ENCODE measurements at places on chromosomes 1 and 21. TPM values are rescaled to one million over a fixed set of nuclear protein-coding genes. Genes with fewer than 3 reads are reported as not detected.
A peak's percentile ranks its signal among the peaks of the same experiment; 100 is the strongest.

GRCh38 chr1:66217021-66217420 lies 316.9 kb upstream of the SGIP1 start:
- DNase-seq = no peak

- no peak for DNase-seq
These were observed 507 bp downstream of the GLIS1 start for GRCh38 chr1:53738205-53739108.

DNA sequence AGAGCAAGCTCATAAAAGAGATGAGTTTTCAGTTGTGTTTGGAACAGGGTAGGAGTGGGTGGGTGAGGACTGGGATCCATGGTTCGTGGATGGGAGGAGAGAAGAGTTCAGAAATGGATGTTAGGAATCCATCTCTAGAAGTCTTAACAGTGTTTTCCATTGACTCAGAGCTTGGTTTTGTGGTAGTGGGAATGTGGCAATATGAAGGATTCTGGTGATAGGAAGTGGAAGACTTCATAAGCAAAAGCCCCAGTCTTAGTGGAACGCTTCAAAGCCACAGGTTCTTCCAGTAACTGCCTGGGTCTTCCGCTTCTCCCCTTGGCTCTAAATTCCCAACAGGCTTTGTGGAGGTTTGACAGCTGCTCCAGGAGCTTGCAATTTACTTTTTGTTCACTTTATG lies 167.9 kb downstream of the KCNJ6 start:
- DNase-seq = no peak

- peak; percentile 22 for DNase-seq
These were observed 3.5 kb upstream of the KRTAP27-1 start for GRCh38 chr21:30340714-30341573.

DNA sequence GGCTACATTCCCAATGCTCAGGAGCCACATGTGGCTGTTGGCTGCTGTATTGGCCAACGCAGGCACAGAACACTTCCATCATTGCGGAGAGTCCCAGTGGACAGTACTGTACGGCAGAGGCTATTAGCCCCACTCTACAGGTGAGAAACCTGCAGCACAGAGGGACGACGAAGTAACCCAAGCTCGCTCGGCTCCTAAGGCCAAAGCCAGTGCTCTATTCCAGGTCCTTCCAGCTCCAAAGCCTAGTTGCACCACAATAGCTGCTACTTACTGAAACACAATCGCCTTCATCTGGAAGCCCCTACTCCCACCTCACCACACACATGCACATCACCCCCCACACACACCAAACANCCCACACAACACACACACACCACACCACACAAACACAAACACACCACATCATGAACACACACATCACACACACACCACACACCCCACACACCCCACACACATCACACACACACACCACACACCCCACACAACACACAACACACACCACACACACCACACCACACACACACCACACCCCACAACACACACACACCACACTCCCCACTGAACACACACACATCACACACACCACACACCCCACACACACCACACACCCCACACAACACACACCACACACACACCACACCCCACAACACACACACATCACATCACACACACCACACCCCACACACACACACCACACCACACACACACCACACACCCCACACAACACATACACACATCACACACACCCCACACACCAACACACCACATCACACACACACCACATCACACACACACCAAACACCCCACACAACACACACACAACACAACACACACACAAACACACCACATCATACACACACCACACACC lies 3.2 kb downstream of the LYPD8 start:
- DNase-seq = no peak

DNA sequence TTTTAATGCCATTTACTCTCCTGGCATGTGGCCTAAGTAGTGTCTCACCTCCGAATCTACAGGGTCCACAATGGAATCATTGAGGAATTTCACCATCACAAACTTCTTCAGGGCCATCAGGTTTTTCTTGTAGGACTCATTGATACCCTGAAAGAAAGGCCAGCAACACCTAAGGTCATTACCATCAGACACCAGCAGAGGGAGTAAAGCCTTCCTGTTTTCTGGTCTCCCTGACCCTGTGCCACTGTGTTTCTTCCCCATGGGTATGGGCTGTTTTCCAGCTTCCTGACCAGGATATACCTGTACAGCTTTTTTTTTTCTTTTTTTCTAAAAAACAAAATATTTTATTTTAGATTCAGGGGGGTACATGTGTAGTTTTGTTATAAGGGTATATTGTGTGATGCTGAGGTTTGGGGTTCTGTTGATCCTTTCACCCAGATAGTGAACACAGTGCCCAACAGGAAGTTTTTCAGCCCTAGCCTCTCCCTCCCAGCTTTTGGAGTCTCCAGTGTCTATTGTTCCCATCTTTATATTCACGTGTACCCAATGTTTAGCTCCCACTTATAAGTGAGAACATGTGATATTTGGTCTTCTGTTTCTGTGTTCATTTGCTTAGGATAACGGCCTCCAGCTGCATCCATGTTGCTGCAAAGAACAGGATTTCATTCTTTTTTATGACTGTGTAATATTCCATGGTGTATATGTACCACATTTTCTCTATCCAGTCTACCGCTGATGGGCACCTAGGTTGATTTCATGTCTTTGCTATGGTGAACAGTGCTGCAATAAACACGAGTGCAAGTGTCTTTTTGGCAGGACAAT lies 18.3 kb downstream of the PPT1 start:
- DNase-seq = peak; percentile 64

DNA sequence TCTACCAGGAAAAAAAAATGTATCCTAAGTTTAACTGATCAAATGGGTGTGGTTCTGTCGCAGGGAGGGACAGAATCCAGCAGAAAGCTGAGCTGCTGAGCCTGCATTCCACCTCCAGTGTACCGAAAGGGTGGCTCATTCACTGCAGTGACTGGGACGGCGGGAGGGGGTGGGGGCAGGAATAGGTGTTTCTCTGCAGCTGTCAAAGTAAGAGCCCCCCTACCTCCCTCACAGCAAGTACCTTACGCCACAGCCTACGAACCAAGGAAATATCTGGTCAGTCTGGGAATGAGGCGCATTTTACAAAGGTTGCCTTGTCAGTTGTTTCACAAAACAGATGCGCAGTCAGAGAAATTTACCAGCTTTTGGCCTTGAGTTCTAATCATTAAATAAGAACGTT lies 1.7 kb downstream of the S100B start:
- DNase-seq = peak; percentile 18

- DNase-seq = no peak
These were observed 4.6 kb downstream of the S100A9 start for GRCh38 chr1:153362187-153362775.

GRCh38 chr21:43924421-43925095 lies 59.5 kb downstream of the AGPAT3 start:
- DNase-seq = no peak

- peak; percentile 20 for DNase-seq
These were observed 27.4 kb upstream of the COQ8A start for GRCh38 chr1:226912587-226913176.

Gene IFFO2
- total RNA-seq = 3.3 TPM

Gene AUNIP
- 4.8 TPM for total RNA-seq

Gene LCE1B
- total RNA-seq = not detected

Gene SRGAP2B
- 99.2 TPM for total RNA-seq
